Epithelial cell of prostate (primary cell): ENCODE measurements at places on chromosomes 12 and 14.

GRCh38 chr14:99199846-99200653 is 71.9 kb downstream of the BCL11B start:
- no peak for DNase-seq

- DNase-seq, result peak; percentile 31
Measured at GRCh38 chr14:96077983-96078624, 38.9 kb downstream of the C14orf132 start.

- no peak for DNase-seq
Measured at GRCh38 chr12:64070454-64070853, 151.6 kb downstream of the KICS2 start.

DNA sequence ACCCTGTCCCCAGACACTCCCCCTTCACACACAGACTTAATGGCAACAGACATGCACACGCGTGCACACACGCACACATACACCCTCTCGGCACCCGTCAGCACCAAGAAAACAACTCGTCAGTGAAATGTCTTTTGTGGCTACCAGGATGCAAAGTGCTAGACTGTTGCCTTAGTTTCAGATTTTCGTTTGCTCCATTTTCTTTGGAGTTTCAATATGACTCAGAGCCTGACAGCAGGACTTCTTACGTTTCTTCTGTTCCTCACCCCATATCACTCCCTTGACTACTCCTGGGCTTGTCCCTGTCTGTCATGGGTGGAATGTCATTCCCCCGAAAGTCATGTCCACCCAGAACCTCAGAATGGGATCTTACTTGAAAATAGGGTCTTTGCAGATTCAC is 182.9 kb downstream of the GLT1D1 start:
- no peak for DNase-seq

GRCh38 chr14:69674546-69675244 is 63.3 kb downstream of the SUSD6 start:
- DNase-seq, result no peak

- DNase-seq, result peak; percentile 68
Measured at GRCh38 chr12:13223179-13223804, 26.8 kb downstream of the EMP1 start.

DNA sequence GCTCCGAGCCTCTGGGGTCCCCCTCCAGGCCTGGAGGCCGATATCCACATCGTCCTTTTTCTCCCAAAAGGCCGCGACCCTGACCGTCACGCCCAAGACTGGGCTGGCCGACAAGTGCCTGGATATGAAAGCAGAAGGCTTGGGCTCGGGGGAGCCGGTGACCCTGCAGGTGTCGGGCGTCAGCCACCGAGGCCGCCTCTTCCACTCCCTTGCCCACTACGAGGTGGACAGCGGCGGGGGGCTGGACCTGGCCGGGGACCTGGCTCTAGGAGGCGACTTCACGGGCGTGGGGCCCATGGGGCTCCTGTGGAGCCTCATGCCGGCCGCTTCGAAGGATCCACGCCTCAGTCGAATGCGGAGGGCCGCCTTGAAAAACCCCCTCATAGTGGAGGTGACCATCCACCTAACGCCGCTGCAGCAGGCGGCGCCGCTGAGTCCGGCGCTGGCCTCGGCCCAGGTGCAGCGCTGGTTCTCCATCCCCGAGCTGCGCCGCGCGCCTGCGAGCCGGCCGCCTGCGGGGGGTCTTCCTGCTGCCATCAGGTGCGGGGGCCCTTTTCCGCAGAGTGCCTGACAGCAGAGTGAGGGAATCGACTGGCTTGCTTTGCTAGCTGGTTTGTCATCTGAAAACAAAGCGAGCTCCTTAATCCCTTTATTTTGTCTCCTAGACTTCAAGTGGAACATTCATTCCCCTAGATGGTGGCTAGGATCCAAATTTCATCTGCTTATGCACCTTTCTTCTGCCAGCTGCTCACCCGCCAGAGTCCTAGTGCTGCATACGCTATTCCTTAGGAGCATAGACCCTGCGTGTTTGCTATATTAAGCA is 10.6 kb upstream of the DNAL1 start:
- DNase-seq, result no peak

- DNase-seq, result no peak
Measured at GRCh38 chr14:105030836-105031396, 10.0 kb upstream of the CDCA4 start.

- DNase-seq, result no peak
Measured at GRCh38 chr12:76451528-76451927, 103.3 kb upstream of the BBS10 start.

- no peak for DNase-seq
Measured at GRCh38 chr14:97230051-97230450, 432.9 kb downstream of the VRK1 start.

DNA sequence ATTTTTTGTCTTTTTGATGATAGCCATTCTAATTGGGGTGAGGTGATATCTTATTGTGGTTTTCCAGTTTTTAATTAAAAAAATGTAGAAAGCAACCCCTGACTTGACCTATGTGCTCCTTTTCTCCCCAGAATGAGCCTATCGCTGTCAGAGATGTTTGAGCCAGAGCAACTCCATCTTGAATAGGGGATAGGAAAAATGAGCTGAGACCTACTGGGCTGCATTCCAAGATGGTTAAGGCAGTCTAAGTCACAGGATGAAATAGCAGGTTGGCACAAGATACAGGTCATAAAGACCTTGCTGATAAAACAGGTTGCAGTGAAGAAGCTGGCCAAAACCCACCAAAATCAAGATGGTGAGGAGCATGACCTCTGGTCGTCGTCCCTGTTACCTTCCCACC is 13.8 kb downstream of the ERP27 start:
- no peak for DNase-seq

DNA sequence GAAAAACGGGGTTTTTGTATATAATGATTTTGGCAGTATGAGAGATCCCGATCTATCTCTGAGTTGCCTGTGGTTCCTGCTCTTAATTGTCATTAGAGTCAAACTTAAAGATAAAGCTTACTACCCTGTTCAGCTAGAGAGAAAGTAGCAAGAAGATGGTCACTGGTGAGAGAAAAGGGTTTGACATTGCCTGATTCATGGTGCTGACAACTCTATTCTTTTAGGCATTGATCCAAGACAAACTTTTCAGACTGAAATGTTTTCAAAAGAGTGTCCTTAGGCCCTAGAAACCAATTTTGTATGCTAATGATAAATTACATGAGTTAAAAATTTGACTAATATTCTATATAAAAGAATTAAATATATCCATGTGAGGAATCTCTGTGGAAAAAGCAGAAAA is 35.1 kb downstream of the PELI2 start:
- DNase-seq, result no peak

DNA sequence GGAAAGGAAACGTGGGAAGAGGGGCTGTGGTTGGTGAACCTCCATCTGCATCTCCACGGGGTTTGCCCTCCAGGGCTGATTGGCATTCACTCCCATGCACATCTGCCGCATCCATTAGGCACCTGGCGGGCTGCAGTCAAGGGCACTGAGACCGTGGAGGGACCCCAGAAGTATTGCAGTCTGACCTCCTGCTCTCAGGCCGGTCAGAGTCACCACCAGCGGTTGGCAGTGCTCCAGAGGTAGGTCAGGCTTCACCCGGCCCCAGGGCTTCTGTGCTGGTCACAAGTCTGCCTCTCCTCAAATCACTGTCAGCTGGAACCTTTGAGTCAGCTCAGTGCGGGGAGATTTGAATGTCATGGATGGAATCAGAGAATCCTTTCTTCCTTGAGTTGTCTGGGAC is 132.3 kb downstream of the PAPOLA start:
- DNase-seq, result no peak

DNA sequence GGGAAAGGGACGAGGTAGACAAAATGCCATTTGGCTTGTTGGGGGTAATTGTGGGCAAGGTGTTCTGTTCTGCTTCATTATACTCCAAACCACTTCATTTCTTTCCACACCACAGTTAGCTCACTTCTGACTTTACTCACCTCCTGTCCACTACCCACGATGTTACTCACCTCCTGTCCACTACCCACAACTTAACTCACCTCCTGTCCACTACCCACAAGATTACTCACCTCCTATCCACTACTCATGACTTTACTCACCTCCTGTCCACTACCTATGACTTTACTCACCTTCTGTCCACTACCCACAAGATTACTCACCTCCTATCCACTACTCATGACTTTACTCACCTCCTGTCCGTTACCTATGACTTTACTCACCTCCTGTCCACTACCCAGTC is 10.1 kb upstream of the TWF1 start:
- DNase-seq, result no peak

- DNase-seq, result no peak
Measured at GRCh38 chr14:95535226-95536021, 574 bp downstream of the GLRX5 start.

DNA sequence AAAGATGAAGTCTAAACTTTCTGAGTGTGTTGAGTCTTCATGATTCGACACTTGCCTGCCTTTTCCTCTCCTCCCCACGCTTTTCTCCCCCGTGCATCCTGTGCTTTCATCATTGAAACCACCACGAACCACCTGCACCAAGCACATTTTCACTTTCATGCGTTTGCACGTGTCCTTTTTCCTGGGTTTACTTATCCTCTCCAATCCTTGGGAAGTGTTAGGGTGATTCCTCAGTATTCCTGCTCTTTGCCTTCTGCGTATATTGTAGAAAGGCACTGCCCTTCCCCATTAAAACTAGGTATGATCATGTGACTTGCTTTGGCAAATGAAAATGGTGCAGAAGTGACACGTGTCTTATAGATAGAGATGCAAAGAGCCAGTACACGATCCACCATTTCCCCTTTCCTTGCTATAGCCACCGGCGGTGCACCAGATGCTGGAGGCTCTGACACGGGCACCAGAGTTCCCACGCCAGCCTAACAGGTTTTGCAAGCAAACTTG is 106.6 kb downstream of the BRMS1L start:
- no peak for DNase-seq

DNA sequence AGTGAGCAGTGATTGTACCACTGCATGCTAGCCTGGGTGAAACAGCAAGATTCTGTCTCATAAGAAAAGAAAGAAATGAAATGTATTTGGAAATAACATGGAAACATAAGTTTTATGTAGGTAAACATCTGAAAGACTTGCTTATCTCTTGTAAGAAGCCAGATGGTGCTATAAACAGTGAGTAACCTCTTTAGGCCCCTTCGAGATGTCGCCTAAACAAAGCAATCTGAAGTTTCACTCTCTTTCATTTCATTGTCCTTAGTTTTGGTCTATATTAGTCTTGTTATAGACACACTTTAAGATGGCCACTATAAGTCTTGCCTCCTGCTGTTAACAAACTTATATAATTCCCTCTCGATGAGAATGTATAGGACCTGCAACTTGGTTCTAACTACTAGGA is 472.6 kb upstream of the ATP2B1 start:
- no peak for DNase-seq

DNA sequence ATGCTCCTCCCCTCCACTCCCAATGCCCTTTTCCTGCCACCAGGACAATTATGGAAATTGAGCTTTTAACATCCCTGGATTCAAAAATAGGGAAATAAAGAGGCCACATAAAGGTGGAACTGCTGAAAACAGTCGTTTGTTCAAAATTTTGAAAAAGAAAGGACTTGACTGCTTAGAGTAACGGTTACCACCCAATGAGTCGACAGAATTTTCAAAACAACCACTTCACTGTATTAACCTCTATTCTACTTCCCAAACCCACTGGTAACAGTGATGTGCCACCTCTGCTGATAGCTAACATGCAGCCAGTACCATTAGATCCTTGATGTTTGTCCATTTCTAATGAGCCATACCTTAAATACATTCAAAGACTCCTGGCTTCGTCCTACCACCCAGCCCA is 4.9 kb downstream of the ST8SIA1 start:
- DNase-seq, result no peak

DNA sequence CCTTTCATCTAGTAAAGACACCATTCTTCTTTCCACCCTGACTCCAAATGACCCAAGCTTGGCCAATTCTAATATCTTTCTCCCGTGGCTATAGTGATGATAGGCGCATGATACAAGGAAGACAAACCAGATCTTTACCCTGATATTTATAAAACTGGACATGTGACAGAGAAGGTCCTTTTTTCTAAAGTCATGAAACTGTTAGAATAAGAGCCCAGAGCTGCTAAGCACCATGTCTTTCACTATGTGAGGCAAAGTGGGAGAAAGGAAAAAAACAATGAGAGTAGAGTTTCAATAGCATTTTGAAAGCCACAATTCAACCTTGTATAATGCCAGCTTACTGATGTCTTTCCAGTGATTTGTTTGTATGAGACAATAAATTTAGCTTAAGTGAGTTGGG is 212.4 kb downstream of the RASSF9 start:
- DNase-seq, result no peak

- no peak for DNase-seq
Measured at GRCh38 chr12:1309613-1310012, 284.8 kb downstream of the FBXL14 start.

GRCh38 chr14:49920935-49921334 is 28.1 kb downstream of the ARF6 start:
- DNase-seq, result no peak

- no peak for DNase-seq
Measured at GRCh38 chr12:122199484-122200355, 3.8 kb upstream of the B3GNT4 start.

- DNase-seq, result no peak
Measured at GRCh38 chr14:57785058-57785457, 80.8 kb downstream of the SLC35F4 start.

- DNase-seq, result peak; percentile 66
Measured at GRCh38 chr14:104680056-104680805, 9.2 kb upstream of the INF2 start.

- DNase-seq, result no peak
Measured at GRCh38 chr12:39341179-39341578, 101.7 kb downstream of the KIF21A start.

DNA sequence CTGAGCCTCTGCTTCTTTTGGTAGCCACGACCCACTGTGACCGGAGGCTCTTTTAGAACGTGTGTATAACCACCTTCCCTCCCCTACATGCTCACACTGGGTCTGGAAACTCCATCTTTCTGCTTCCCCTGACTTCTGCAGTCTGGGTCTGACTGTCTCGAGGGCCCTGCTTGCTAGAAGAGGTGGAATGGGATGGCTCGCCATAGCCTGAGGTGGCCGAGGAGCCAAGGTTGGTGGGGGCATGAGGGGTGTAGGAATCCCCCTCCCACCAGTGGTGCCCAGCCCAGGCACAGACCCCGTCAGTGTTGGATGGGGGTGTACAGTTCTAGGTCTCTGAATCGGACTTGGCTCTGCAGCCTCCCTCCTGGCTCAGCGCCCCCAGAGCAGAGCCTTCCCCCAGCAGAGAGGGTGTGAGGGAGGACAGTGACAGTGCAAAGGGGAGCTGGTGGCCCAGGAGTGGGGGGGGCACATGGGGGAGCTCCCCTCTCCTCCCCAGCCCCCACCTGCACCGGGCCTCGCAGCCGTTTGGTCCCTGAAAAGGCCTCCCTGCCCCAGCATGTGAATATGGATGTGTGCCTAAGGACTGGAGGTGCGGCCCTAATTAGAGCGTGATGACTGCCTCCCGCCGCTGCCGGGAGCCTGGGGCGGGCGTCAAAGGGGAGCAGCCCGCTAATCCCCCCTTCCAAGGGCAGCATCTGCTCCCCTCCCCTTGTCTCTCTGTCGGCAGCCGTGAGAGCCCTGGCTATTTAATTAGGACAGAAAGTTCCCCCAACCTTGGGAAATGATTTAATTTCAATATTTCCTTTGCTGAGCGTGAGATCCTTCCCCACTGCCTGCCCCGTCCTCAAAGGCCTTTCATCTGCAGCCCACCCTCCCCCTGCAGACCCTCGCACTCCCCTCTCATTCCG is 196.2 kb upstream of the C14orf180 start:
- DNase-seq, result no peak

GRCh38 chr12:80045594-80045993 is 53.7 kb upstream of the OTOGL start:
- peak; percentile 77 for DNase-seq
